ENCODE measurements at places on chromosomes 6 and 20.
A peak's percentile ranks its signal among the peaks of the same experiment; 100 is the strongest.

DNA sequence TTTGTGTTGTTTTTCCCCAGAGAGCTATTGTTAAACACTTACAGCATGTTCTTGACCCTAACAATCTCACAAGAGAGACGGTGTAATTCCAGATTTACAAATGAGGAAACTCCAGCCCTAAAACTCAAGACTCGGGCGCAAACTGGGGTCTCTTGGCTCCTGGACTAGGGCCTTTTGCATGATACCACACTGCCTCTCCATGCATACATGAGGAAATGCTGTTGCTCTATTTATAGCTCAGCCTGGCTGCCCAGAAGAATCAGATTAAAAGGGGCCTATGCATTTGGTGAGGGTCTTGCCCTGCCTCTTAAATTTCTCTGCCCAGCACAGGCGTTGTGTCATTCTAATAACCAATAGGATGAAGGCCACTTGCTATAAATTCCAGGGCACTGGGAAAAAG lies 30.5 kb upstream of the SNRPB2 start:
- no peak for DNase-seq

DNA sequence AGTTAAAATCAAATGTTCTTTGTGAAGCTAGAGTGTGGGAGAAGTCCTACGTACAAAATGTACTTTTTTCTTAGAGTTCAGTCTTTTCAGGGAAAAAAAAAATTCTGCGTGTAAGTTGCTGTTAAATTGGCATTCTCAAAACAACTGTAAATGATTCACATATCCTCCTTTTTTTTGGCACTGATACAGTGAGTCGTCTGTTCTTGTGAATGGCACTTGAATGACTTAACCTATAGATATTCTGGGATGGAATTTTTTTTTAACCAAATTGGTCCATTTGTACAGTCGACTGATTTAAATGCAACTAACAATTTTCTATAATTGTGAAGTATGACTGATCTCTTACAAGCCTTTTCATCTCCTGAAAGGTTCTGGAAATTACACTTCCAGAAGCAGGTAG lies 5.5 kb upstream of the JAG1 start:
- DNase-seq = peak; percentile 63

DNA sequence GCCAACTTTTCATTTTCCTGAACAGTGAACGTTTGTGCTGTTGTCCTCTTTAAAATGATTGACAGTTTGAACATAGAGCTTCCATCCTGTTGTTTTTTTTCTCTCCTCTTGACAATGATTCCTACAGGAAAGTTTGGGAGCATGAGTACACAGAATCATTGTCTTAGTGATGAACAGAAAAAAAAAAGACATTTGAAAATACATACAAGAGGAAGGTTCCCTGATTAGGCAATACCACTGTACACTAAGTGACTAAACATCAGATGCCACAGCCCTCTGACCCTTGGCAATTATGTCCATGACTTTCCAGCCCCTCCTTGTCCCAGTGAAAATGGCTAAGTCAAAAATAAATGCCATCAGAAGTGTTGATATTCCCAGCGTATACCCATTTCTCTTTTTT lies 71.5 kb downstream of the RTN4IP1 start:
- DNase-seq = no peak

DNA sequence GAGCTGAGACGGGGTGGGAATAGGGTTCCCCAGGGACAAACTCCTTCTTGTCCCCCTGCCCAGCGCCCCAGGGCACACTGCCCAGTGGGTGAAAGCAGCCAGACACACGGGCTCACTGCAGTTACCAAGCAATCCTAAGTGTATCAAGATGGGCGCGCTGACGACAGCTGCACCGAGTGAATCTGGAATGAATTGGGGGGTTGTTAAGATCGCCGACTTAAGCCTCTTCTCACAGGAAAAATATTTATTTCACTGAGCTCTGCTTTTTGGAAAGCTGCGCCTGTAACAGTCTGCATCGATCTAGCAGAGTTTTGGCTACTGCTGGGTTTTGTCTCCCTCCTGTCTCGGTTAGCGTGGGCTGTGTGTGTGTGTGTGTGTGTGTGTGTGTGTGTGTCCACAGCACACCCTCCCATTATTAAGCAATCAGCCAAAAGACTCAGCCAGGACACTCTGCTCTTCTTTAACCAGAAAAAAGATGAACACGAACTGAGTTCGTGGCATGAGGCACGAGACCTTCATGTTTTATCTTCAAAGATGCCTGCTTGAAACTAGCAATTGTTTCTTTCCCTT lies 35.9 kb downstream of the RIPOR3 start:
- DNase-seq = peak; percentile 88

DNA sequence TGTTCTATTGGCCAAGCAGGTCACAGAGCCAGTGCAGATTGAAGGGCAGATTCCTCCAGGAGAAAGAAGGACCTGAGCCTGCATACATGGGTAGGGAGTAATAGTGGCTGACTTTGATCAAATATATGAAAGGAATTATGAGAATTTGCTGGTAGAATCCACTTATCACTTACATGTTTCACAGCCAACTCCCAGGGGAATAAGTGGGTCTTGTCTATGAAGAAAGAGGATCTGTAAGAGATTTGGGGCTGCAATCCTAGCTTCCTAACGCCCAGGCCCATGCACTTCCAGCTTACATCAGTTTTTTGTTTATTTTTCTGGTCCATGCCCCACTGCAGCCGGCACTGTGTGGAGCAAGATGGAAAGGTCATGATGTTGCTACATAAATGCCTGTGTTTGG lies 107.9 kb upstream of the SYNDIG1 start:
- peak; percentile 56 for DNase-seq

GRCh38 chr6:36129941-36130666 lies at the start of gene MAPK13:
MAPK13 (plus strand) TSS chr6:36130513; CDS start chr6:36130583, 70 bp downstream.
- DNase-seq = peak; percentile 25

GRCh38 chr6:51738614-51739013 lies 348.8 kb downstream of the PKHD1 start:
- no peak for DNase-seq

DNA sequence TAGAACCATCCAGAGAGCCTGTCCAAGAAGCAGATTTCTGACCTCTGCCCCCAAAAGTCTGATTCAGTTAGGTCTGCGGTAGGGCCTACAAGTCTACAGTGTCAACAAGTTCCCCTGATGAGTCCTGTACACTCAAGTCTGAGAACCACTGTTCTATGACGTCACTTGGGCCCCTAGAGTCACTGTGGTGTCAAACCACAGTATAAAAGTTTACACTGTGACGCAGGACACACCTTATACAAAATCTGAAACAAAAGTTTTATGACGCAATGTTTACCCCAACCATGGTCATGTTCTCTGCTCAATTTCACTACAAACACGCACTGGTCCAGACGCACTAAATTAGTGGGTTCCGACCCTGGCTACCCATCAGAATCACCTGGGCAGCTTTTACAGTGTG lies 17.9 kb downstream of the SLA2 start:
- no peak for DNase-seq

- no peak for DNase-seq
Measured at GRCh38 chr6:116218172-116218633, 35.7 kb downstream of the TSPYL4 start.

- DNase-seq = no peak
Measured at GRCh38 chr6:99422912-99423311, 2.2 kb downstream of the PNISR start.

DNA sequence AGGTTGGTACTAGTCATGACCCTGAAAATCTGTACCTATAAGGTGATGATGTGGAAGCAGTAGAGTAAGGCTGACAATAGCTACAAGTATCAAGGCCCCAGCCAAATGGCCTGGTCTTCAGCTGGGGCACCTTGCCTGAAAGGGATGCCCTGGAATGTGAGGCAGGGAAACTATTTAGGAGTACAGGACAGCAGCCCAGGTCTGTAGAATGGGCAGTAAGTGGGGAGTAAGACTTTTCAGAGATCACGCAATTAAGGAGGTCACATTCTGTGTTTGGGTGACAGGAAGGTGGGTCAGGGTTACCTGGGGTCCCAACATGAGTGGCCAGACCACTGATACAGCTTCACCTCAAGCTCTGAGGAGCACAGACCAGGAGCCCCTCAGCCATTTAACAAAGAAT lies 9.4 kb downstream of the SLC35F1 start:
- DNase-seq = no peak

DNA sequence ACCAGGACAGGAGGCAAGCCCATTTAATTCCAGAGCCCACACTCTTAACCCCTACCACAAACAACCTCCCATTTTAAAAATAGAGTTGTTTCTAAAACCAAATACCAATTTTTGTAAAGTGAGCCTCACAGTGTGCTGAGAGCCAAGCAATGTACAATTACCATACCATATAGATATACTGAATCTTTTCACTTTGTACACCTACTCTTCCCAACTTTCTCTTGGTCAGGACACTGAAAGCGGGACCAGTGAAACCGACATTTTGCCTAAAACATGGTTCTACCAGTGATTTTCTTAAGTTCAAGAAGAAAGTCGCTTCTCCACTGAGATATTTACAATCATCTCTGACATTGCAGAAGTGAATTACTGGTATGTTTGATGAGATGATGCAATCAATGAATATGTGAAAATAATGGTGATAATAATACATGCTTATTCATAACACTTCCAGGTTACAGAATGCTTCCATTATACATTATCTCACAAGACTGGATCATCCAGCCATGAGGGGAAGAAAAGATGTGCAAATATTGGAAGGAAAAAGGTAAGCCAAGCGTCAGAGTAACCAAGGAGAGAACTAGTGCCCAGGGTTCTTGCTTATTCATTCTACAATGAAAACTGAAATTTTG lies 74.1 kb downstream of the HIVEP2 start:
- no peak for DNase-seq

- no peak for DNase-seq
Measured at GRCh38 chr6:43699564-43700186, 12.1 kb upstream of the MRPS18A start.

- peak; percentile 19 for DNase-seq
Measured at GRCh38 chr6:170393807-170394399, 87.3 kb downstream of the FAM120B start.

- DNase-seq = peak; percentile 78
Measured at GRCh38 chr20:17875106-17875980, 93.3 kb downstream of the SNX5 start.

GRCh38 chr6:109318328-109318876 lies 63.9 kb downstream of the CD164 start:
- no peak for DNase-seq

DNA sequence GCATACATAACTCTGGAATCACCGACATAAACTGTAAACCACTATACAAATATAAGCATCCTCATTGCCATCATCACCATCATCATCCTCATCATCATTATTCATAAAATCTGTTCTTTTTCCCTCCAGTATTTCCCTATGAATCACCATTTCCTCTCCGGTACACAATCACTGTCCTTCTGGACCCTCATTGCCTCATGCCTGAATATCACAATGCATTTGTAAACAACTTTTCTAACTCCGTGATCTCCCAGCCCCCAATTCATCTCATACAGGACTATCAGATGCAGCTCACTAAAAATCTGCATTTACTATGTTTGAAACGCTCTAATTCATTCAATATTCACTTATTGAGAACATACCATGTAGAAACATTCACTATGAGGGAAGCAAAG lies 339.7 kb downstream of the TBC1D32 start:
- no peak for DNase-seq

DNA sequence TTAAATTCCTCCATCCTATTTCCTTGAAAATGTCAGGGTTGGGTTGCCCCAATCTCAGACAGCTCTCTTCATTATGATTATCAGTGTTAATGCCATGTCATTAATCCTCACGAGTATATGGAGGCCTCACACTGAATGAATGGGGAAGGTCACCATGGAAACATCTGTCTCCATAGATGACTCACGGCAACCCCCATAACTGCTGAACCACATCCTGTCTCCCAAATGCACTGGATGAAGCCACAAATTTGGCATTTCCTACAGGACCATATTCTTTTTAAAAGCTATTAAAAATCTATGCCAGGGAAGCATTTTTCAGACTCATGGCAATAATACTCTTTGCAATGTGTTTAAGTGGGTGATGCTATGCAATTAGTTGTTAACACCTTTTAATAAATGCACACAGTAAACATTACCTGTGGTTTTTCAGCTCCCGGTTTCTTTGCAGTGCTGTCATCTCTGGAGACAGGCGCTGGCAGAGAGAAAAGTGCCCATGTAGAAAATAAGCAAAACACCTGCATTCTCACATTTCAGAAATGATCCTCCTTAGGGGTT lies 80.1 kb upstream of the PTPRK start:
- peak; percentile 98 for DNase-seq

DNA sequence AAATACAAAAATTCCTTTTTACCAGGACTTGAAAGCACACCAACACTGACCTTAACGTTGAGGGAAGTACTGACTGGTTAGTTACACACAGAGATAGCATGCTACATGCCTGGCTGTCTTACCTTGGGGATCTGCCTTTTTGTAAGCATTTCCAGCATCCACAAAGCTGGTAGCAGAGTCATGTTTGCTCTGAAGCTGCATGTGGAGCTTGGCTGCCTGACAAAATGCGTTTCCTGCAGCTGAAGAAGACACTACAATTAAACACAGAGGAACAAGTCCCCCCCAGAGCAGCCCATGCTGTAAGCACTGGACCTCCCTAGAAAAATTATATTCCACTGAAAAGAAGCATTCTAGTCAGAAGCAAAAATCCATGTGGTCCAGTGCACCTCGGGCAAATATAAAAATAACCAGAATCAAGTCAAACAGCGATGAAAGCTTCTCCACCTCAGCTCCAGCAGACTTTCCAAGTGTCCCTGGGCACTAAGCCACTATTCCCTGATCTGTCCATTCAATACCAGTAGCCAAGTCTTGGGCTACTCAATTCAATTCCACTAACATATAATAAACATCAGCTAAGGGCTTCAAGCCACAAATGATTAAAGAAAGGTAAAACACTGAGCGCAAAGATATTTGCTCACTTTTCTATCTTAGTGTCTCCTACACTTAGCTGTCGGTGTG lies 24.2 kb downstream of the NAPB start:
- peak; percentile 25 for DNase-seq

DNA sequence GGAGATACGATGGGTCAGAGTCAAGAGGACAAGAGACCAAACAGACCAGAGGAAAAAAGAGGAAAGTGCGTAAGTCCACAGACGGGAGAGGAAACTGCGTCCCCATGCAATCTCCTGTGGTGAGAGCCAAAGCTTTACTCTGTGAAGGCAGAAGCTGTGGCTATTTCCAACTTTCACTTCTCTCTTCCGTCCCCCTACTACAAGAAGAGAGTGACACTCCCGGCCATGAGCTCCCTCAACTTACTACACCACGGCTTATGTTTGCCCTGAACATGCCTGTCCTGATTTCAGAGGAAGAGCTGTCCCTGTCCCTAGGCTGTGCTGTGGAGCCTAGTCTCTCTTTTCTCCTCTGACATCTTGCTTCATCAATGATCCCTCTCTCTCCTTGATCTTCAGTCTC lies 11.5 kb upstream of the SSR1 start:
- no peak for DNase-seq

GRCh38 chr6:26272171-26272637 lies 92.8 kb upstream of the BTN3A2 start:
- DNase-seq = no peak

DNA sequence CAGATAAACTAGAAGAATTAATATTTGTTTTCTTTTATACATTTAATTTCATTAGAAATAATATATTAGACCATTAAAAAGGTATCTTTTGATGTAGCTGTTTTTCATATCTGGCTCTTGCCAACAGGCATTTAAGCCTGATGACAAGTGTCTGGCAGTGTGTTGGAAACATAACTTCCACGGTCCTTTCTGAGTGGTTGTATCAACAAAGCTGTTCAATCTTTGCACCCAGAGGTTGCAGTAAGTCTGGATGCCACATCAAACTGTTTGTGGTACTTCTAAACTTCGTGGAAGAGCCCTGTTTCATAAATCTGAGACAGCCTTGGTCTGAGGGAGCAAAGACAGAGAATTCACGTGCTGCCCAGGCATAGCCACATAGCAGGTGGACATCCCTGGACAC lies 197.4 kb downstream of the TRDN start:
- DNase-seq = no peak

GRCh38 chr6:70345619-70346018 lies 42.7 kb upstream of the COL9A1 start:
- no peak for DNase-seq
